Neural crest cell (in vitro differentiated cells): ENCODE measurements at places on chromosomes 4 and X. TPM values are rescaled to one million over a fixed set of nuclear protein-coding genes. Genes with fewer than 3 reads are reported as not detected.

GRCh38 chr4:35614120-35614519 lies 630.2 kb downstream of the ARAP2 start:
- no peaks in the 10 kb centered on the region for H3K4me1 ChIP-seq
- no peak overlapping the region for H3K27ac ChIP-seq
- no peaks in the 10 kb centered on the region for H3K27me3 ChIP-seq
- H3K36me3 ChIP-seq, result no peaks in the 10 kb centered on the region
- DNase-seq, result no peak
- no peak overlapping the region for H3K4me3 ChIP-seq

DNA sequence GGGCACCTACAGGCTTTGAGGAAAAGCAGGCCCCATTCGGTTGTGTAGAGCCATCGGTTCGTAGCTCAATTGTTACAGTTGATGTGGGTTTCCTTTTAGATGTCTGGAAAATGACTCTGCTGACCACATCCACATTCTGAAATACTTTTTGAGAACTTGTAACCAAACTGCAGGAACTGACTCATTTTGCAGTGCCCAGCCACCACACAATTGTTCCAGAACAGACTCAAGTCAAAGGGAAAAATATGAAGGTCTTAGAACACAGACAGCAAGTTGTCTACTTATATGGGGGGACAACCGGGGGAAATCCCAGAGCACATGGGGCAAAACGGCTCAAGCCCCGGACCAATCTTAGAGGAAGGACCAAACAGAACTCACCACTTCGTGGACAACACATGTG lies 557.6 kb upstream of the DIPK2B start:
- no peaks in the 10 kb centered on the region for H3K27me3 ChIP-seq
- no peaks in the 10 kb centered on the region for H3K4me1 ChIP-seq
- no peak overlapping the region for H3K27ac ChIP-seq
- no peak overlapping the region for H3K4me3 ChIP-seq

GRCh38 chr4:104504536-104504935 lies 9.8 kb upstream of the CXXC4 start:
- DNase-seq, result no peak
- H3K4me1 ChIP-seq, result peaks cover 24% of the 10 kb centered on the region
- H3K4me3 ChIP-seq, result no peak overlapping the region
- no peaks in the 10 kb centered on the region for H3K36me3 ChIP-seq

ADH1A gene
- total RNA-seq, result not detected in 2 replicates

- no peak overlapping the region for H3K4me3 ChIP-seq
- no peaks in the 10 kb centered on the region for H3K36me3 ChIP-seq
- H3K27ac ChIP-seq, result no peak overlapping the region
Measured at GRCh38 chr4:40995850-40996249, 218.5 kb downstream of the APBB2 start.

DNA sequence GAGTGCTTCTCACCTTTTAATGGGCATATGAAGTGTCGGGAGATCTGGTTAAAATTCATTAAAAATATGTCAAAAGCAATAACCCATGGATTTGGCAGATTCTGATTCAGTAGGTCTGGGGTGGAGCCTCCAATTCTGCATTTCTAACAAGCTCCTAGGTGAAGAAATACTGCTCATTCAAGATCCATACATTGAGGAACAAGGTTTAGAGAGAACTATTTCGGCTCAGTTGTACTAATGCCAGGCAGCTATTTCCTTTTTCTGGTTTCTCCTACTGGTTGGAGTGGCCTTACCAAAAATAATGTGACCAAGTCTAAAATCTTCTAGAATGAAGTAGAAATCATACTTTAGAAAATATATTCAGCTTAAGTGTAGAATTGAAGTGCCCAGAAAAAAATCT lies 117.5 kb downstream of the TSPAN7 start:
- H3K4me1 ChIP-seq, result no peaks in the 10 kb centered on the region
- DNase-seq, result no peak
- H3K27ac ChIP-seq, result no peak overlapping the region
- no peaks in the 10 kb centered on the region for H3K27me3 ChIP-seq
- no peaks in the 10 kb centered on the region for H3K36me3 ChIP-seq
- no peak overlapping the region for H3K4me3 ChIP-seq

DNA sequence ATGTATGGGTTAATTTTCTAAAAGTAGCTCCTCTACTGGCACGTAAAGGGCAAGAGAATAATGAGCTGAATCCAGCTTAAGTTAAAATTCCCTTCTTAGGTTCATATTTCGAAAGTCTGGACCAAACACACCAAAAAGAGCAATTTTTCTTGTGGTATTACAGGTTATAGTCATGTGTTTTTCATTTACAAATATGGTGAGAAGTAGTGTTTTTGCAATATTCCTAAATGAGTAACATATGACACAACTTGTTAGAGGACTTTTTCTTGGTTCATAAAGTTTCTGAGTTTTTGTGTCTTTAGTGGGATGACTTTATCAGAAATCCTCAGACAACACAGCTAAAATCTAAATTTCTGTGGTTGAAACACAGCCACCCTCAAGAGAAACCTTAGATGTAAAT lies 172.1 kb downstream of the AFF2 start:
- no peaks in the 10 kb centered on the region for H3K4me1 ChIP-seq
- no peaks in the 10 kb centered on the region for H3K27me3 ChIP-seq
- no peak overlapping the region for H3K27ac ChIP-seq
- no peak for DNase-seq
- no peak overlapping the region for H3K4me3 ChIP-seq

DNA sequence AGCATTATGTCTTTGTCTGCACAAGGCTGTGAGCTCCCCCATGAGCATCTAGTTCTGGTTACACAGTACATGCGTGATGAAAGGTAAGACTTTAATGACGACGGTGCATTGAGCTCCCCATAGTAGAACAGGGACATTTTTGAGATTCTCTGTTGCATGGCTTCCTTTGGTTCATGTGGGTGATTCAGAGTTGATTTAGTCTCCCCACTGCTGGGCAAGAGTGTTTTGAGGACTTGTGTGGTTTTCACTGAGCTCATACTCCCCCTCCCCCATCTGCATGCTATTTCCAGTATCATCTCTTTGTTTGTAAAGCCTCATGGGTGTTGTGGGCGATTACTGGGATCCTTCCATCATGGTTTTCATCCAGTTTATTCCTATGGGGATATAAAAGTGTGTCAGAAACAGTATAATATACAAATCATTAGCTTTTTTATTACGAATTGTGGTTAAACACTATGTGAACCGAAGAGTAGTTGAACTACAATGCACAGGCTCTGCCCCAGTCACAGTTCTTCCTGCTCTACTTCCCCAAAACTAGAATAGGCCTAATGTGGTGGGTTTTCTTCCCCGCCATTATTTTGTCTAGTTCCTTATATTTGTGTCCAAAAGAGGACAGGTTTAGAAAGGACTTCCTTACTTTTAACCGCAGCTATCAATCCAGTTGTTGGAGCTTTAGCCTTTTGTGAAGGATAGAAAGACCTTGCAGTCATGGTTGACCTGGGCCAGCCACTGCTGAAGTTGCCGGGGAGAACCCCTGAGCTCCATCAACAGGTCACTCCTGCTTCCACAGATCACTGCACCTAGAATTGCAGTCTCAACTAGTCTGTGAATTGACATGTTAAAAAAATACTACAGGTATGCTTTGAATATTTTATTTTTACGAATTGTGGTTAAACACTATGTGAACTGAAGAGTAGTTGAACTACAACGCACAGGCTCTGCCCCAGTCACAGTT lies 30.4 kb downstream of the KIT start:
- no peak for DNase-seq
- peaks cover 7% of the 10 kb centered on the region for H3K4me1 ChIP-seq
- no peak overlapping the region for H3K27ac ChIP-seq

DNA sequence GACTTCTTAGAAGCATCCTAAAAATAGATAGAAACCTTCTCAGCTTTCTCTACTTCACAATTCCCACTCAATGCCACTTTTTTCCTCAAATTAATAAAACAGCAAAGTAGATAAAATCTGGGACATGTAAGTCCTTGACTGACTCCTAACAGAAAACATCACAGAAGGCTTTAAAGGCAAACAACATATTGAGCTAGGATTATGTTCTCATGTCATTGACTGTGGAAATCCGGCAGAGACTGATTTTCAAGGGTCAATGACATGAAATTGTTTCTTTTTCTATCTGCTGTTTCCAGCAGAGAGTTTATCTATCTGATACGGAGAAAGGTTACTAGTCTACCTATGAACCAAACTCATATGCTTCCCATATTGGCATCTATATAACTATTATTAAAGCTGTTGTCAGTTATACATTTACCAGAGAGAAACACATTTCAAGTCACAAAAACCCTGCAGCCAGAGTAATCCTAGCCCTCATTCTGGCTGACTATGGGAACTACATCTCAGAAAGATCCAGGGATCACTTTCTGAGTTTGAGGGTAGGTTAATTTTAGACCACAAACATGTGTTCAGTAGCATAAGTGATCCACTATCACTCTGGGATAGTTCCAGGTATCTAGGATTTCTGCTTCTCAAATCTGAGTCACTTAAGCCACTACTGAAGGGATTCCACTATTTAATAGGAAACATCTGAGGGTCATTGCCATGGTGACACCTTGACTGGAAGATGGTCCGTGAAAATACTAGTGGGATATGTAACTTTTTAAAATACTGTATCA lies 147.6 kb downstream of the PPP3CA start:
- no peak overlapping the region for H3K27ac ChIP-seq
- H3K4me3 ChIP-seq, result no peak overlapping the region
- H3K4me1 ChIP-seq, result no peaks in the 10 kb centered on the region

SPANXN3 gene
- total RNA-seq, result not detected in 2 replicates

ADH6 gene
- not detected in 2 replicates for total RNA-seq

DNA sequence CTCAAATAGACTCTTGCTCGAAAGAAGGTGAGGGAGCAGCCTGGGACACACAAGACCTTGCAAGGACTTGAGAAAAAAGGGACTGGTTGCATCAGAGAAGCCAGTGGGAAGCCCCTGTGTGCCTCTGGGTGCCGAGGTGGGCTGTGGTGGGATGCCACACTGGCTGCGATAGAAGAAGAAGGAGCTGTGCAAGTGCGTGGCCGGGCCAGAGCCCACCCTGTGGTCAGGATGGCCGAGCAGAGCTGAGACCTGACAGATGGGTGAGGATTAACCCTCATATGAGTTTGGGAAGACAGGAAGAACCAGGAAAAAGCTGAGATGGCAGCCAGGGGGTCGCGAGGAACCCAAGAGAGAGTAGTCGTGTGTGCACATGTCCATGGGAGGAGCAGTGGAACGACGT lies 44.6 kb upstream of the HGFAC start:
- H3K4me3 ChIP-seq, result no peak overlapping the region
- peaks cover 17% of the 10 kb centered on the region for H3K36me3 ChIP-seq
- H3K27ac ChIP-seq, result peak overlapping the region; percentile 53
- H3K4me1 ChIP-seq, result peaks cover 12% of the 10 kb centered on the region

MMGT1 gene
- 19.3 and 21.0 TPM in 2 replicates for total RNA-seq

ZIC3 gene
- total RNA-seq, result 2.2 and 2.3 TPM in 2 replicates

BANK1 gene
- total RNA-seq, result 0.11 and 0.44 TPM in 2 replicates
